RPMI7951 (cell line): ENCODE measurements at places on chromosomes 2 and 18.
A peak's percentile ranks its signal among the peaks of the same experiment; 100 is the strongest.

DNA sequence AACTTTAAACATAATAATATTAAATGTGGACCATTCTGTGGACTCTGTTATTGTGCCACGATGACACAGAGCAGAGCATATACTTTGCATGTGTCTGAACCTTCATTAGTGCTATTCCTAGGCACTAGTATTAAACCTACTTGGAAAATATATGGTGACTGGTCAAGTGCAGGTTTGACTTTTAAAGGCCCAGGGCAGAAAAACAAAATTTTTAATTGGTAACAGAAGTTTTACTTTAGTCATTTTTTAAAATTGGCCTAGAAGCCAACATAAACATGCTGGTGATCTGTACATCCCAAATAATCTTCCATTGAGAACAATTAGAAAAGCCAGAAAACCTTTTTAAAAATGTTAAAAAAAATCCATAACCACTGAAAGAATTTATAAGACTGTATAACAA is 16.6 kb downstream of the LDAH start:
- DNase-seq: no peak

DNA sequence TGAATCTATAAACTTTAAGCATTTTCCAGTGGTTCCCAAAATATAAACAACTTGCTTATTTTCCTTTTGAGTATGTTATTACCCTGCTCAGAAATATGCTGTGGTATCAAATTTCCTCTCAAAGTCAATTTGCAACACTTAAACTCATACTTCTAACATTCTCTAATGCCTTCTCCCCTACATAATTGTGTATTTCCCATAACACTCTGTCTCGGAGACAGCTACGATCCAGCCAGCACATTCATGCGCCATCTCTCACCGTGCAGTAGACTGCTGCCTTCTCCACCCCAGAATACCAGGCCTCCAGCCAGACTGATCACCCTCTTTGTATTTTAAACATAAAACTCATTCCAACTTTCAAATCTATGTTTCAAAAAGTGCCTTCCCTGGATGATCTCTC is 41.8 kb downstream of the TIMM21 start:
- no peak for DNase-seq

DNA sequence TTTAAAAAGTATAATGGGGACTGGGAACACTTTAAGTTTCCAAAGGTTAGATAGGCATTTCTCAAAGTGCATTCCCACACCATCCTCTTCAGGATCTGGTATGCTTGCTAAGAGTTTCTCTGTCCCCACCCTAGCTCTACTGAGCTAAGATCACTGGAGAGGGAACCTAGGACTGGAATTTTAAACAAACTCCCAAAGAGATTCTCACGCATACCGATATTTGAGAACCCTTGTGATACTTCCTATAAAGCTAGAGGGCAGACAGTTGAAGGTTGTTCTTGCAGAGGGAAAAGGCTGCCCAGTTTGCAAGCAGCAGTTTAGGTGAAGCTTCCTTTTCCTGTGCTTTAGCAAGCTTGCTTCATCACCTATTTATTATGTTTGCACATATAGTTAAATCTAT is 3.6 kb downstream of the CNRIP1 start:
- DNase-seq: no peak

DNA sequence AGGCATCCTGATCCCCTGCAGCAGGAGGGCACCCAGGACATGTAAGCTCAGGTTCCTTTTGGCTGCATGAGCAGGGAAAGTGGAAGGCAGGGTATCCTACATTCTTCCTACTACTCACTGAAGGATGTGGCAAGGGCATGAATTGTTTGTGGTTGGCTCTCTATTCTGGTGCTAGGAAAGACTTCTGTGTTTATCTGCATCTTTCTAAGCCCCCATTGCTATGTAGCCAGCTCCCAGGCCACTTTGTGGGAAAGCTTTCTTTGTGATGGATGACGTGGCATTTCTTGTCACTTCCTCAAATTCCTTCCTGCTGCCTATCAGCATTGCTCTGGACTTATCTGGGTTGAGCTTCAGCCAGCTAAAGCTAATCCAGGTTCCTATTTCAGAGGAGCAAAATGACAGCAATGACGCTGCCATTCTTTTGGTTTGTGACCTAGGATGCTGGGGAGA is 46.2 kb downstream of the MEIS1 start:
- DNase-seq: peak; percentile 79

GRCh38 chr2:225599856-225600255 is 200.3 kb downstream of the NYAP2 start:
- no peak for DNase-seq
